NCI-H510A treated with DMSO at 0.1 percent for 48 hours (cell line): ENCODE measurements at places on chromosomes 12 and 14.

GRCh38 chr12:129903956-129904829 lies at the start of gene TMEM132D:
Gene TMEM132D (minus strand): TSS chr12:129904025.
- peak; percentile 35 for DNase-seq

DNA sequence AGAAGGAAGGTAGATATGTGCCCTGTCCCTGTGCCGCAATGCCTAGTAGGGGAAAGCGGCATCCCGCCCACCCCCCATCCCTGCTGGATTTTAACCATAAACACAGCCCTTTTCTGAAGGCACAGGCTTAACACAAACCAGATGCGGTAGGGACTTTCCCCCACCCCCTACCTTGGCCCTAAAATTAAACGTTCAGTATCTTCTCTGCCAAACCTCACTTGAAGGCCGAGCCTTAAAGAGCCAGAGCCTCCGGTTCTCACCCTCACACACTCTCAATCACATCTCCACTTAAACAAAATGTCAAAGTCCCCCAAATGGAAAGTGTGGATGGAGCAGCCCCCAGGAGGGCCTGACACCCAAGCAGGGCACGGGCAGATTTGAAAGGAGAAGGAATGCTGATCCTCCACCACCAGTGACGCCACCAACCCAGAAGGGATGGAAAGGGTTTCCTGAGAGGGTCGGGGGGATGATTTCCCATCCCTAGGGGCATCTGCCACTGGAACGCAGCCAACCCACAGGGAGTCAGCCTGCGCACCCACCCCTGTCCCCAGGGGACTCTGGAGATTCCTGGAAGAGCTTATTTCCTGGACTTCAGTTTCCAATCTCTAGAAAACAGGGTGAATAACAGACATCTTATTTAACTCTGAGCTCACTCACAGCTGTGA lies 26.4 kb downstream of the ACTN1 start:
- no peak for DNase-seq

DNA sequence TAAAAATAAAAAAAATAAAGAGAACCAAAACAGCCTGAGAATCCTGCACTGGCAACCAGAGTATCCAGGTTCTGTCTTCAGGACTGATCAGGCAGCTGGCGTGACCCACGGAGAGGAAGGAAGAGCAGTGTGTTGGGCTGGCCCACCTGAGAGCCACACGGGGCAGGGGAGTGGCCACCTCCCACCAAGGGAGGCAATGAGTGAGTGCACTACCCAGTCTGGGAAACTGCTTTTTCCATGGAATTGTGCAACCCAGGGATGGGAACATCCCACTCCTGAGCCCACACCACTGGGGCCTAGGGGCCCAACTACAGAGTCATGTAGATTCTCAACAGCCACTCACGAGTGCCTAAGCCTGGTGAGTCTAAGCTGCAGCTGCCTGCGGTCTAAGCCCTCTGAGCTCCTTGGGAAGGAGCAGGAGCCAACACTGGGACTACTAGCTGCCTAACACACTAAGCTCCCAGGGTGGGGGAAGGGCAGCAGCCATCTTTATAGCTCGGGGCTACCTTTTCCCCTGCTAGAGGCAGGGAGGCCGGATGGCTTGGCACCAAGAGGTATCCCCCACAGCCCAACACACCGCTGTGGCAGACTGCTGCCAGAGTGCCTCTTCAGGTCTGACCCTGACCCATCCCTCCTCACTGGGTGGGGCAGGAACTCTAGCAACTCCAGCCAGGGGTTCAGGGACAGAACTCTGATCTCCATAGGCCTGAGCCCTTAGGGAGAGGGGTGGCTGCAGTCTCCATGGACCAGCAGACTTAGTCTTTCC lies 610.9 kb downstream of the RERGL start:
- DNase-seq: no peak

- no peak for DNase-seq
Observed at GRCh38 chr12:54161481-54162437, 27.0 kb downstream of the SMUG1 start.

- no peak for DNase-seq
Observed at GRCh38 chr12:6769666-6770065, 2.7 kb upstream of the LAG3 start.

DNA sequence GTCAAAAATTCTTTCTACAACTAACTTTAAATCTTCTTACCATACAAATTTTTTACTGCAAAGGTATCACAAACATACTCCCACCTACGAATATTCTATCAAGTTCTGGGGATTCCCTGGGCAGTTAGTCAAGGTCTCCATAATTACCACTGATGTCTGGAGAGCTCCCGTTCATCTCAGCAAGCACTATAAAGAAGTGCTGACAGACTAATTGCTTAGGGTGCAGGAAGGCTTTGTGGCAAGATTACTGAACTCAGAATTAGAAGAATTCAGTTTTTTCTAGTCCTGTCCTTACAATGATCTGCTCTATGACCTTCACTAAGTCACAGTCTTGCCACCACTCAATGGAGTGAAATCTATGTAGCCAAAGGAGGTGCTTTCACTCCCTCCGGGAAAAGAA lies 61.5 kb downstream of the DUSP16 start:
- no peak for DNase-seq

DNA sequence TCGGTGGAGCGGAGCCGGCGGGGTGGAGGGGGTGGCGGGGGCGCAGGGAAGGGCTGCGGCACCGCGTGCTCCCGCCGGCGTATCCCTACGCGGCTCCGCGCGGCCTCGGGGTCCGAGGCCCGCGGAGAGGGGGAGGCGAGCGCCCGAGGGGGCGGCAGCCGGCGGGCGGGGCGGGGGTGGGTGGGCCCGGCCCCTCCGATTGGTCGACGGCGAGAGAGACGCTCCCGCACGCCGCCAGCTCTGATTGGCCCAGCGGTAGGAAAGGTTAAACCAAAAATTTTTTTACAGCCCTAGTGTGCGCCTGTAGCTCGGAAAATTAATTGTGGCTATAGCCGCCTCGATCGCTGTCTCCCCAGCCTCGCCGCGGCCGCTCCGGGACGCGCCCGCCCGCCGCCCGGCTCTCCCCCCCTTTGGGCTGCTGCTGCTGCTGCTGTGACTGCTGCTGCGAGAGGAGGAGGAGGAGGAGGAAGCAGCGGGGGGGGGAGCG lies at the start of gene FOXG1:
TSS of gene FOXG1 (plus strand) at position 319 of the 487 bp plus-strand sequence. CDS start 493 bp downstream, outside the sequence.
- peak; percentile 95 for DNase-seq

DNA sequence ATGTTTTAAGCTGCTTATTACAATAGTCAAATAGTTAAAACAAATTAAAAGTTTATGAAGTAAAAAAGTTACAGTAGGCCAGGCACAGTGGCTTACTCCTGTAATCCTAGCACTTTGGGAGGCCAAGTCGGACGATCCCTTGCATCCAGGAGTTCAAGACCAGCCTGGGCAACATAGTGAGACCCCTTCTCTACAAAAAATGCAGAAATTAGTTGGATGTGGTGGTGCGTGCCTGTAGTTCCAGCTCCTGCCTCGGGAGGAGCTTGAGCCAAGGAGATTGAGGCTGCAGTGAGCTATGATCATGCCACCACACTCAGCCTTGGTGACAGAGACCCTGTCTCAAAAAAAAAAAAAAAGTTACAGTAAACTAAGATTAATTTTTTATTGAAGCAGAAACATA lies 142.6 kb downstream of the MIPOL1 start:
- DNase-seq: no peak

DNA sequence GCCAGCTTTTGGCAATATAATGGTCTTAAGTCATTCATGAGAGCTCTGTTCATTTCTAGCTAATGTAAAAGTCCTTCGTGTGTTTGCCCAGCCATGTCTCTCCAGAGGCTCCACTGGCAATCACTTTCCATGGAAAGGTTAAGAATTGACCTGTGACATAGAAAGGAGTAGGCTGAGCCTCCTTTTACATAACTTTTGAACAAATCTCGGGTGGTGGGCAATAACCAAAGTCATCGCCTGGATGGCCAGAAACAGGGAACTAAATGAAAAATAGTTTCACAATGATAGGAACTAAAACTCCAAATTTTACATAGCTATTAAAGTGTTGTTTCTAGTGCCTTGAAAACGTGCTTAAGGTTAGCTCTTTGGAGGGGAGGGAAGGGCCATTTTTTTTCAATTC lies 6.5 kb downstream of the BHLHE41 start:
- DNase-seq: no peak

DNA sequence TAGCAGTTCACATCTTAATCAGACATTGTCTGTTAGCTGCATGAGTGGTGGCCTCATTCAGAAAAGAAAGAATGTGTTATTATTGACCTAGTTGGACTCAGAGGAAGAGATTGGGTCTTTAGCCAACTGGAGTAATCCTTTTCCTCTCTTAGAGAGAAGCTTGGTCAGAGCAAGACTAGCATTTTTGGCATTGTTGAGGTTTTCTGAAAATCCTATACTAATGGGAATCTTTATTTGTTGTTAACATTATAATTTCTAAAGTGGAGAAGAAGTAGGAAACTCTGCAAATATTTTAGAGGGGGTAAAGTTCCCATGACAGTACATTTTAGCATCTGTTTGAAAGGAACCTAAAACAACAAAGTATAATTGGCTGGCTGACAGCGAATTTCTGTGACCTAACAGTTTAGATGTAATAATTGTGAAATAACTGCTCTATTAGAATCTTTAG lies 9.7 kb downstream of the TOX4 start:
- DNase-seq: no peak
